ENCODE measurements at places on chromosomes 12 and 14.
A peak's percentile ranks its signal among the peaks of the same experiment; 100 is the strongest.

GRCh38 chr12:13164921-13165616, 31.5 kb upstream of the EMP1 start:
- DNase-seq, result no peak

- no peak for DNase-seq
Observed at GRCh38 chr12:53200107-53200457, 7.0 kb downstream of the ITGB7 start.

GRCh38 chr14:72792051-72792788, 101.7 kb downstream of the DPF3 start:
- DNase-seq, result no peak

- DNase-seq, result no peak
Observed at GRCh38 chr12:32292151-32292550, 107.2 kb upstream of the FGD4 start.

- no peak for DNase-seq
Observed at GRCh38 chr12:13817131-13817530, 164.3 kb downstream of the GRIN2B start.

GRCh38 chr12:5188472-5188871, 144.8 kb downstream of the KCNA5 start:
- no peak for DNase-seq

GRCh38 chr12:8948701-8949341, 624 bp downstream of the M6PR start:
- DNase-seq, result no peak

DNA sequence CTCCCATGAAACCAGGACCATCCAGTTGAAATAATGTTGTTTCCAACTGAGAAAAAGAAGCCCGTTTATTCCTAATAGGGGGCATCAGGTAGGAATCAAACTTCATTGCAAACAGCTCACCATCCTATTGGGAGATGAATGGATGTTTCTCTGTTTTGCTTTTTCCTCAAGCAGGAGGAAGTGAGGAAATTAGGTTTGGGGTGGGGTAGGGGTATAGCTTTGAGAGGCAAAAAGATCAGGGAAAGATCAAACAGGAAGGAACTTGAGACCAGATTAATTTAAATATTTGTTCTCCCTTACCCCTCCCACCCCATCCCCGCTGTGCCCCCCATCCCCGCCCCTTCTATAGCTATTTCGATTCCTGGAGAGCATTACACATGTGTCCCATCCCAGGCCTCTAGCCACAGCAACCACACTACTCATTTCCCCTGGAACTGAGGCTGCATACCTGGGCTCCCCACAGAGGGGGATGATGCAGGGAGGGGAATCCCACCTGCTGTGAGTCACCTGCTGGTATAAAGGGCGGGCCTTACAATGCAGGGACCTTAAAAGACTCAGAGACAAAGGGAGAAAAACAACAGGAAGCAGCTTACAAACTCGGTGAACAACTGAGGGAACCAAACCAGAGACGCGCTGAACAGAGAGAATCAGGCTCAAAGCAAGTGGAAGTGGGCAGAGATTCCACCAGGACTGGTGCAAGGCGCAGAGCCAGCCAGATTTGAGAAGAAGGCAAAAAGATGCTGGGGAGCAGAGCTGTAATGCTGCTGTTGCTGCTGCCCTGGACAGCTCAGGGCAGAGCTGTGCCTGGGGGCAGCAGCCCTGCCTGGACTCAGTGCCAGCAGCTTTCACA, at the start of gene IL23A:
TSS of gene IL23A (plus strand) at position 577 of the 850 bp plus-strand sequence. CDS start at position 738, 161 bp downstream.
- no peak for DNase-seq

DNA sequence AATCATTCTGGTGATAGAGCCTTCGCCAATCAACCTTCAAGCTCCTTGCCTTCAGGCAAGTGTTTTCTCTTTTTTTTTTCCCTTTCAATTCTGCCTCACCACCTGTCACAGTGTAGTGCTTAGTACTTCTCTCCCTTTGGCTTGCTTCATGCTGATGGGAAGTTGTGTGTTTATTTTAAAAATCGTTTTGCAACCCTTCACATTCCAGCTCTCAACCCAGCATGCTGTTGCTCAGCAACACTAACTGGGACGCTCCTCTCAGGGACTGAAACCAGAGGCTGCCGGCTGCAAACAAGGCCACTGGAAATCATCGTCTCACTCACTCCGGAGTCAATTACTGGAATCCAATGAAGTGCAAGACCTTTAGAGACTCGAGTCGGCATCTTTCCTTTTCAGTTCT, 342.7 kb downstream of the PRKD1 start:
- DNase-seq, result no peak

DNA sequence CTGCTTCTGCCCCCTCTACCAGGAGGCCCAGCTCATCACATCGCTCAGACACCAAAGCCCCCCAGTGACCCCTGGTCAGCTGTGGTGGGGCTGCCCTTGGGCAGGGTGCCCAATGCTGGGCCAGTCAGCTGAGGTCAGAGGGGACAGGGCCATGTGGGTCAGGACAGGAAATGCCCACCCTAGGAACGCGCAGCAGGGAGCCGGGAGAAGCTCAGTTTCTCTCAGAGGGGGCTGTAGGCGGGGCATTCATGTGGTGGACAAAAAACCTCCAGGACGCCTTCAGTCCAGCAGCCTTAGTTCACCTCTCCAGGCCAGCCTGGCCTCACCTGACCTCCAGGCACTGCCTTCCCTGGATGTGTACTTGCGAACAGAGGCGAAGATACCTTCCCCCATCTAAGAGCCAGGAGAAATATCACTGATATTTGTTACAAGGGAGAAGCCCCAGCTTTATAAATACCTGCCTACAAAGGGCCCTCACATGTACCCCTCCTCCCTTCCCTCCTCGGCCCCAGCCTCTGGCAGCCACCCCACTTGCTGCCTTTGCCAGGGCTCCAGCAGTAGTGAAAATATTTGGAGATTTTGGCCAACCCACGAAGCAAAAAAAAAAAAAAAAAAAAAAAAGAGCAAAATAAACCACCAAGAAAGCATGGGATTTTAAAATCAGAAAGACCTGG, 41.9 kb upstream of the PLEKHG6 start:
- no peak for DNase-seq

DNA sequence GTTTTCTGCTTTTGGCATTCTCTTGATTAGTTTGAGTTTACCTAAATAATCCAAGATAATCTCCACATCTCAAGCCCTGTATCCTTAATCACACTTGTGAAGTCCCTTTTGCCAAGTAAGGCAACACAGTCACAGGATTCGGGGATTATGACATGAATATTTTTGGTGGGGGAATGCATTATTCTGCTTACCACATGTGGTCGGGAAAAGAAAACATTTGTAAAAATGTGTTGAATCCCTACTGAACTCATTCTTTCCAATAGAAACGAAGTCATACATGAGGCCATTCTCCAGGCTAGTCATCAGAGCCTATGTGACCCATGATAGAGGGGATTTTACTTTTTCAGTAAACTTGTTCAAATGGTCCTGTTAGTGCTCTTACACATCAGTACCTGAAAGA, 58.5 kb upstream of the PRICKLE1 start:
- DNase-seq, result no peak

DNA sequence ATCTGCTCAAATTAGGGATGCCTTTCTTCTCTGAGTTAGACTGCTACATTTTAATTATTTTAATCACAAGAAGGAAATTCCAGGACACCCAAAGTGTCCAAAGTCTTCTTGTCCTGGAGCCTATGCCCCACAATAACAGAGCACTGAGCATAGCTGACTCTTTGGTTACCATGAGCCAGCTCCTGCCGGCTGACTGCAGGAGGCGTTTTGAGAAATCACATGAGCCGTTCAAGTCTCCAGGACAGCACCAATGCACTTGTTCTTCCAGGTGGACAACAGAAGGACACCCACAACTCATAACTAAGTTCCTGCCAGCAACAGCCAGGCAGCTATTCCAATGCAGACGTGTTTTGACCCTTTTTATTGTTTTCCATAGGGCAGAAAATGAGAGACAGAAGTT, 46.0 kb upstream of the SRSF5 start:
- no peak for DNase-seq

GRCh38 chr12:3012786-3013185, 53.6 kb downstream of the TEAD4 start:
- no peak for DNase-seq

GRCh38 chr12:114238808-114239207, 167.1 kb downstream of the TBX5 start:
- no peak for DNase-seq

GRCh38 chr12:49089821-49090773, 4.5 kb downstream of the DHH start:
- no peak for DNase-seq

DNA sequence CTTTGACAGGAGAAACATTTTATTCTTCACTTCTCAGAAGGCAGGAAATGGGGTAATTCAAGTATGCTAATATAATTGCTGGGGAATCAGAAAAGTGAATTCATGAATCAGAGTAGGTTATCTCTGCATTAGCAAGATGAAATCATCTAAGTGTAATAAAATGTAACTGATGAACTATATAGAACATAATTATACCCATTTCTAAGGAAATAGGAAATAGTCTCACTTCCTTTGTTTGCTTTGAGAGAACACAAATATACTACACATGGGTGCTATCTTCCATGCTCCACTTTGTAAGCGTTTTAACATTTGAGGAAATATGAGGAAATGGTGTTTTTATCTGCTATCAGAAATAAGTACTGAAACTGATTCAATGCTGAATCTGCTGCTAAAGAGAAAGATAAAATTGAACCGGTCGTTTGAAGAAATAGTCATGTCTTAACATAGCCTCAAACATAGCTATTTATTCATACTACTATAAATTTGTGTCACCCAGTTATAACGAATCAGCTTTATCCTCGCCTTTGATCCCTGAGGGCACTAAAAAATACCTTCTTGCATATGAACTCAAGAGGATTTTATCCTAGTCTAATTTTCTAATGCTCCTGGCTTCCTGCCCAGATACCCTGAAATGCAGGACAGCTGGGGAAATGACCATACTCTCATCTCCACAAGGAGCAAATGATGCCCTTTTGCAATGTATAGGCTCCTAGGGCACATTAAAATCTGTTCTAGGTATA, 696.0 kb downstream of the C12orf50 start:
- no peak for DNase-seq

DNA sequence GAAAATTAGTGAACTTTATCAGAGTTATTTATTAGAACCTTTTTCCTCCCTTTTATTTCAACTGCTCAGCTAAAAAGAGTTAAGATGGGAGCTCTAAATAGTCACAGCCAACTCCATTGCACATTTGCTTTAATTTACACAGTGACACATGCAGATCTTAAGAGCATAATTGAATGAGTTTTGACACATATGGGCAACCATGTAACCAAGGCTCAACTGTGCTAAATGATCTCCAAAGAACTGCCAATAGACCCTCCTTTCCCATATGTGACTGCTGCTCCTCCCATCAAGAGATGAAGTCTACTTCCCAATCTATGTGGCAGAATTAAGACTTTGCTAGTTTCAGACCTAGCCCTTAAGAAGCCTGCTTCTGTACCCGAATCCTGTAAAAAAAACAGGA, 960.0 kb downstream of the BCL11B start:
- no peak for DNase-seq

- DNase-seq, result no peak
Observed at GRCh38 chr12:69655616-69656340, 43.3 kb downstream of the BEST3 start.

DNA sequence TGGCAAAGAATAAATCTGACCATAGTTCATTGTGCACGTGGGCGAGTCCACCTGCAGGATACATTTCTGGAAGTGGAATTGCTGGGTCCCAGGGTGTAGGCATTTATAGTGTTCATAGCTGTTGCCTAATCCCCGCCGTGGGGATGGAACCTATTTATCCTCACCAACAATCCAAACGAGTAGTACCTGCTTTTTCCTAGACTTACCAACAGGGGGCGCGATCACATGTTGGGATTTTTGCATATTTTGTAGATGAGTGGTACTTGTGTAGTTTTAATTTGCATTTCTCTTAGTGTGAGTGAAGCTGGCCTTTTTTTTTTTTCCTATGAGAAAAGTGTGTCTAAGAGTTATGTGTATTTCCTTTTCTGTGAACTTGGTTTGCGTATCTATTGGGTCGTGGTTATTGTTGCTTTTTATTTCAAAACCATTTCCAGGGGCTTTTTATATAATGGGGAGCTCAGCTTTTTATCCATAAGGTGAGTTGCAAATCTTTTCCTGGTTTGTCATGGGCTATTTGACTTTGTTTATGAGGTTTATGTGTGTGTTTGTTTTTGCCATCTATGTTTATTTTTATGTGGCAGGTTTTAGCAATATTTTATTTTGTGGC, 67.2 kb downstream of the CCDC92 start:
- DNase-seq, result peak; percentile 46

DNA sequence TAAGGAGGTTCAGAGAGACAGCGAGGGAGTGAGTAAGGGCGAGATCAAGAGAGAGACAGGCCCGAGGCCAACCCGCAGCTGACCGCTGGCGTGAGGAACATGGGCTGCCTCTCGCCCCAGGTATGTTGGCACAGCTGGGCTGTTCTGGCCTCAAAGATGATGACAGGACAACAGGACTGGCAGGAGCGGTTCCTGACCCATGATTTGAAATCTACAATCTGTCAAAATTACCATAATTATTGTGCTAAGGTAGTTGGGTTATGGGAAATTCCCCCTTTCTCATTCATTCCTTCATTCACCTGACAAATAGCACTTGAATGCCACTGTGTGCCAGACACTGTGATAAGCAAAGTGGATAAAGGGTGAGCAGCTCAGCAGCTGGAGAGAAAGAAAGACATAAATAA, 5.1 kb upstream of the ENDOU start:
- DNase-seq, result no peak

DNA sequence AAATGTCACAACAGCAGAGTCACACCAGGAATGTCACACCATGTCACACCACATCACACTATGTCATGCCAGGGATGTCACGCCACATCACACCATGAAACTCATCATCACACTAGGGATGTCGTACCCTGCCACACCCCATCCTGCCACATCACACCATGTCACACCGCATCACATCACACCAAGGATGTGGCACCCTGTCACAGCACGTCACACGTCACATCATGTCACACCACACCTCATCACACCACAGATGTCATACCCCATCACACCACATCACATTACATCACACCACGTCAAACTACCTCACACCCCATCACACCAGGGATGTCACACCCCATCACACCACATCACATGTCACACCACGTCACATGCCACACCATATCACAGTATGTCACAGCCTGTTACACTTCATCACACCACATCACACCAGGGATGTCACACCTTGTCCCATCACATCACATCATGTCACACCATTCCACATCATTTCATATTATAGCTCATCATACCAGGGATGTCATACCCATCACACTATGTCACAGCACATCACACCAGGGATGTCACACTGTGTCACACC, 90.9 kb downstream of the TMEM121 start:
- DNase-seq, result no peak

GRCh38 chr14:99158150-99158549, 113.8 kb downstream of the BCL11B start:
- no peak for DNase-seq

- DNase-seq, result no peak
Observed at GRCh38 chr12:132169376-132169775, 25.1 kb downstream of the NOC4L start.

DNA sequence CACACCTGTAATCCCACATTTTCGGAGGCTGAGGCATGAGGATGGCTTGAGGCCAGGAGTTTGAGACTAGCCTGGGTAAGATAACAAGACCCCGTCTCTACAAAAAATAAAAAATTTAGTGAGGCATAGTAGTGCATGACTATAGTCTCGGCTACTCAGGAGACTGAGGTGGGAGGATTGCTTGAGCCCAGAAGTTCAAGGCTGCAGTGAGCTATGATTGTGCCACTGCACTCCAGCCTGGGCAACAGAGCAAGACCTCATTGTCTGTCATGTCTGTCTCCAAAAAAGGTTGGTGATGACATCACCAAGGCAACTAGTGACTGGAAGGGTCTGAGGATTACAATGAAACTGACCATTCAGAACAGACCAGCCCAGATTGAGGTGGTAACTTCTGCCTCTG, 83.5 kb upstream of the COCH start:
- DNase-seq, result no peak

- no peak for DNase-seq
Observed at GRCh38 chr14:98919434-98919833, 352.6 kb downstream of the BCL11B start.
